ENCODE measurements at places on chromosomes 3 and 15.

DNA sequence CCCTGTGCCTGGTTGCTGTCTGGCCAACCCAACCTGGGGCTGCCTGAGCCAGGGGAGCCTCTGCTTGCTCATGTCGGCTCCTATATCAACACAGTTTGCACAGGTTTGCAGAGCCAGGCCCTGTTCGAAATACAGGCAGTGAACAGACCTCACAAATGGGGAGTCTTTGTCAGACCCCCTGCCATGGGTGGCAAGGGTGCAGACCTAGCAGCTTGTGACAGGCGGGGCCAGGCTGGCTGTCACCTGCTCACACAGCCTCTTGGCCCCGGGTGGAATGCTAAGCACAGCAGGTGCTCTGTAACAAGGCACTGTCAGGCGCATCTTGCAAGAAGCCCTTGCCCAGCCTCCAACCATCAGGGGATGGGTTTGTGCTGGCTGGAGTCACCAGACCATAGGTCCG is 47.3 kb downstream of the BDH1 start:
- peak; percentile 26 for DNase-seq

GRCh38 chr15:31403606-31404005 is 77.0 kb downstream of the KLF13 start:
- DNase-seq: no peak

DNA sequence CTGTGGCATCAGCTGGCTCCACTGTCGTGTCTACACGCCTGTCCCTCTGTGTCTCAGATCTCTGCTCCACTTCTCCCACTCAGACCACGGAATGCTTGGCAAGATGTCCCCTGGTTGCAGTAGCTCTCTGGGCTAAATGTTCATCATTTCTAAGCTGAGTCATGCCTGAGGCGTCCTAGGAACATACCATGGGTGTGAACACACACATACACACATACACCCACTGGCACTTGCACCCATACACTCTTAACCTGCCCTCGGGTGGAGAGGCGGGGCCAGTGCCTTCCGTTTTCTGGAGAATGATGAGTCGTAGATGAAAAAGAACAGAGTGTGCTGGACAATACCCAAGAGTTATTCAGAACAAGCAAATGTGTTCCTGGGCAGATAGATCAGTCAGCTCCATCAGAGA is 72.4 kb downstream of the SENP2 start:
- no peak for DNase-seq

DNA sequence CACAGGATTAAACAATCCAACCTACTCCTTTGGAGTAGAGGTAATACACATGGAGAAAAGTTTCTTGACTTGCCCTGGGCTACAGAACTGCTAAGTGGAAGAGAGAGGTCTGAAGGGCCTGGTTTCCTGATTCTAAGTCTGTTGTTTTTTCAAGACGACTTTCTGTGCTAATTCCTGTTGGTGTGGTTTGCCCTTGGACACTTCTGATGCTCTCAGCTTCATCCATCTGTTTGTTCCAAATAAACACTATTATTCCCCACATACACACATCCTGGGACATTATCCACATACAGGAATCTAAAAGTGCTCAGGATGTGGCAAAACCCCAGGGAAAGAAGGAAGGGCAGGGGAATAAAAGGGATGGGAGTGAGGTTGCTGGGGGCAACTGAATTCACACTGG is 393.5 kb upstream of the TBL1XR1 start:
- DNase-seq: no peak

DNA sequence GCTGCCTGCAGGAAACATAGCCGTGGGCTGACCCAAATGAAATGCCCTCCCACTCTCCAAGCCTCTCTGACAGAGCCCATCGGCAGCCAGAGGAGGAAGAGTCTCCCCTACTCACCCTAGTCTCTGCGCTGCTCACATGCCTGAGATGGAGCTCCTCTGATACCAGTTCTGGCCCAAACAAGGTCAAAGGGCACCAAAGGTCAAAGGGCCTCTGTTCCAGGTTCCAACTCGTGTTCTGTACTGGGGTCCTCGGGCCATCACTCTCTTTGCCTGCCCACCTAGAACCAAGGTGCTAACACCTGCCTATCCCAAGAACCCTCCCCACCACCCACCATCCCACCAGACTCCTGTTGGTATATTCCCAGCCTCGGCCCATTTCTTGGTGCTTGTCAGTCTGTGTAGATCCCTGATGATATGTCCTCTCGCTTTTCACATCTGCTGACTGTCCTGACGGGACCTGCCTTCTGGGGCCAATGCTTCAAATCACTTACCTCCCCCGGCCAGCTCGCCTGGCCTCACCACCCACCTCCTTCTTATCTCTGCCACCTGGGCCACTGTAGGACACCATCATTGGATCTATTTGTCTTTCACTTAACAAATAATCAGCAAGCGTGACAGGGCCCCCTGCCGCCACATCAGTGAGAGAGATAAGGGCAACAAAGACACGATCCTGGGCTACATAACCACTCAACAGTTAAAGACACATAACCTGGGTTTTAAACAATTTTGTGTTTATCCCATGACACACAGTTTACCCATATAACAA is 90.4 kb downstream of the SRGAP3 start:
- DNase-seq: peak; percentile 73

GRCh38 chr3:146476094-146476740 is 6.9 kb upstream of the PLSCR2 start:
- no peak for DNase-seq

DNA sequence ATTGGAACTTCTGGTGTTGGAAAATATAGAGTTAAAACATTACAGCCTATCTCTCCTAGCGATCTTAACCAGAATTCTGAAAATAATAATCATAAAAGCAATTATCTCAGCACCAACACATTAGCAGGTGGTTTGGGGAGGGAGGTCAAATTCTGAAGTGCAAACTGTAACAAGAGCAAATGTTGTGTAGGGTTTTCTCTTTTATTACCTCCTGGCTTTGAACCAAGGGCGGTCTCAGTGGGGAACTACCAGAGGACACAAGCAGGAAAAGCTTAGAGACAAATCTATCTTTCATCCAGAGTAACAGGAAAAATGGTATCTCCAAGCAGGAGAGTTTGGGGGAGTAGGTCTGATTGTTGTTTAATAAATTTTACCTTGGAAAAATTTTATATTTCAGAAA is 5.5 kb upstream of the ARRDC4 start:
- DNase-seq: no peak

DNA sequence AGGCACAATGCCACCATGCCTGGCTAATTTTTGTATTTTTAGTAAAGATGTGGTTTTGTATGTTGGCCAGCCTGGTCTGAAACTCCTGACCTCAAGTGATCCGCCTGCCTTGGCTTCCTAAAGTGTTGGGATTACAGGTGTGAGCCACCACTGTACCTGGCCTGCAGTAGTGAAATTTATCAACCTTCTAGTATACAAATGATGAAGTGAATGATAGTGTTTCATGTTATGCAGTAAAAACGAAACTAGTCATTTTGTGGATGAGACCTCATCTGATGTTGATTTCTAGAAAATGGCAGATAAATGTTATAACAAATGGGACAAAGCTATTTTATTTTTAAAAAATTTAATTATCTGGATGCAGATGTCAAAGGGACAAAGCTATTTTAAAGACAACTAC is 32.9 kb downstream of the NXPE3 start:
- no peak for DNase-seq

DNA sequence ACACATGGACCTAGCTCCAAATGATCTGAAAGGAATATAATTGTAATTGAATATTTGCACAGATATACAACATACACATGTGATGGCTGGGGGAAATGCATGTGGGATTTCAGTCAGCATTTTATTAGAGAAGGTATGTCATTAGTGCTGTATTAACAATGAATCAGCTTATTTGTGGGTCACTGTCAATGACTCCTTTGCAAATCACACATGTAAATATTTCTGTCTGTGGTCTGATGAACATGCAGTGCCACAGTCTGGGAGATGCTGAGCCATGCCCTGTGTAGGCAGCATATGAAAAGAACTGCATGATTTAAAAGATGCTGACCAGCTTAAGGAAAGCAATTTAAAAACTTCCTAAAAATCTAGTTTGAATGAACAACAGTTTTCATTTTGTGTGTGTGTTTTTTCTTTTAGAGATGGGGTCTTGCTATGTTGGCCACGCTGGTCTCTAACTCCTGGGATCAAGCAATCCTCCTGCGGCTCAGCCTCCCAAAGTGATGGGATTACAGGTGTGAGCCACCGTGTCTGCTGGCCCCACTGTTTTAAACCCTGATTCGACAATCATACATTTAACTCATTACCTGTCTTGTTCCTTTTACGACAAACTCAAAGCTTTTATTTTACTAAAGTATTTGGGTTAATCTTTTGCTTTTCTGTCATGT is 803 bp upstream of the B3GNT5 start:
- DNase-seq: no peak

DNA sequence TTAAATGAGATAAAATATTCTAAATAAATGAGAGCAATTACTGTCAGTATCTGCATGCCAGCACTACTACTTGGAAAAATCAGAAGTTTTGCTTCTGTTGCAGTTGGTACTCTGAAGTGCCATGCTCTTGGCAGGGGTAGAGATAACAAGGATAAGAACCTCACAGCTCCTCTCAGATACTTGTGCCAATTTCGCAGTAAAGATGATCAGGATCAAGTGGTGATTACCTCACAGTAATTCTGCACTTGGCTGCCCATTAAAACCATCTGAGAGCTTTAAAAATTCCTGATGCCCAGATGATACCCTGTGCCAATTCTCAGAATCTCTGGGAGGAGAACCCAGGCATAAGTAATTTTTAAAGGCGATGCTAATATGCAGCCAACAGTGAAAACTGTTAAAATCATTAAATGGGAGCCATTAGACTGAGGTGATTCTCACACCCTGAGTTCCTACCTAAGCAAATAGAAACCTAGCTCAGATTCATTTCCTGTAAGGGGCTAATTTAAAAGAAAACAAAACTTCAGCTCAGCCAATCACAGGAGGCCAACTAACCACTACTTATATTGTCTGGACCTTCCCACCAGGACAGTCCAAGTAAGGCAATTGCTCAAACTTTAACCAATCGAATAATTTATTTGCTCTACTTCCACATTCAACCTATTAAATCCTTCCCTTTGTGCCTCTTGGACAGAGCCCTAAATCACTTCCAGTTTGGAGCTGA is 171.2 kb downstream of the KCNMB2 start:
- no peak for DNase-seq

- no peak for DNase-seq
Observed at GRCh38 chr15:36585774-36586173, 6.3 kb downstream of the CDIN1 start.

DNA sequence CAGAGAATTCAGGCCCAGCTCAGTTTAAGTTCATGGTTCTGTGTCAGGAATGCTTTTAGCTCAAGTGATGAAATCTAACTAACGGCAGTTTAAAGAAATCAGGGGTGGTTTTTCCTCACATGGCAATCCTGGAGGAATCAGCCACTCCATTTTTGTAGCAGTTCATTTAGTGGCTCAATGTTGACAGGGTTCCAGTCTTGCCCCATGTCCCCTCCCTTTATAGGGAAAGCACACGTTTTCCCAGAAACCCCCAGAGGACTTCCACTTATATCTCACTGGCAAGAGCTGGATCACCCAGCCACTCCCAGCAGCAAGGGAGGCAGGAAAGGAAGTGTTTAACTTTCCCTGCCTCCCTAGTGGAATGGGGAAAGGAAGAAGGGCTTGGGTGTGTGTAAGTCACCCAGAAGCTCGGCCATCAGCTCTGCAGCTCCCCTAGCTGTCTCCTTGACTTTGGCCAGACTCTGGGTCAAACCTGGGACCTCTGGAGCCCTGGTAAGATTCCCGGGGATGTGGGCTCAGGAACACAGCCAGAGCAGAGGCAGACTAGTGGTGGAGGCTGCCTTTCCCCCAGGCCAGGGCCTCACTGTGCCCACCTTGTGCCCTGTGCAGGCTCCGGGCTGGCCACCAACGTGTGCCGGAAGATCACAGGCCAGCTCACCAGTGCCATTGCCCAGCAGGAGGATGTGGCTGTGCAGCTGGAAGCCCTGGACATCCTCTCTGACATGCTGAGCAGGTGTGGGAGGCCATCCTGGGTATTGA is 11.3 kb downstream of the CAND2 start:
- no peak for DNase-seq

GRCh38 chr3:47634996-47635395 is 56.3 kb upstream of the CSPG5 start:
- DNase-seq: no peak

GRCh38 chr3:53044711-53045517 is 959 bp downstream of the SFMBT1 start:
- peak; percentile 49 for DNase-seq

DNA sequence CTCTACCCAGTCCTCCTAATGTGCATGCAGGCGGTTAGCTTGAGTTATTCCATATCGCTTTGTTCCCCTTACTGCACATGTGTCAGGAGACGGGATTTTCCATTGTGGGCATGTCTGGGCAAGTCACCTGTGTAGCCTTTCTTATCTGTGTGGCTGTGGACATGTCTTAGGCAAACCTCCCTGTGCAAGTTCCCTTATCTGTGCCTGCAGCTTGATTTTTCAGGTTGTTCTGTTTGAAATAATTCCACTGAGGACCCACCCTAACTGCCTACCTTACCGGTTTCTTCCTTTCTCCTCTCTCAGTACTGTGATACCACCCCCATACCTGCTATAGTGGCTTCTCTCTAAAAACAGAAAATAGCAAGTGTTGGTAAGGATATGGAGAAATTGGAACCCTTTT is 113.6 kb downstream of the NEO1 start:
- DNase-seq: no peak

DNA sequence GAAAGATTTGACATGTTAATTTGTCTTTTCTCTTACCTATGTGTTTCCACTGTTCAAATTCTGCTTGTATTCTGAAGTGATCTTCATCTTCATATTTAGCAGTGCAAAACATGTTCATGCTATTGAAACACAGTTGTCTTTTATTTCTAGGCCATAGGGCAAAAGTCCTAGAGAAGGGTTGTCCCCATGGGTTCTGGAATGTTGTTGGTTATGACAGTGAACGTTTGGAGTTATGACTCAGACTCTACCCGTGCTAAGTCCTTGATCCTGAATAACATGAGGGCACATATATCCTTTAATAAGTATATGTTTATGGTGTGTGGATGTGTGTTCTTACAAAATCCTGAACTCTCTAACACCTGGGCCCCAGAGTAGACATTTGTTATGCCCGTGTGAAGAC is 23.0 kb upstream of the ARPP21 start:
- DNase-seq: no peak

DNA sequence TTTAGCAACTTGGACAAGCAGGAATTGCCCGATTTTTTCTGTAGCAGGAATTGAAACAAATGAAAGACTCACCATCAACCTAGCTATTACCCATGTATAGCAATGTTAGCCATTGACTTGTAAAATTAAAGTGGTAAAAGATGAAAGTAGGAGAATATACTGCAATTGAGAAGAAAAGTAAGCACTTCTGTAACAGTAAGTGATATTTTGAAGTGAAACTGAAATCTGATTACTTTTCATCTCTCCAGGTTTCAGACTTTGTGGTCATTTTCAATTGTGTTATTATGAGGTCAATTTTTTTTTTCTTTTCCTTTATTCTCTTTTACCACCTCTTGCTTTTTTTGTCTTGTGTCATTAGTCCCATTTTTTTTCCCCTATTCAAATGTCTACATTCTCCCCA is 1078.2 kb downstream of the ZPLD1 start:
- DNase-seq: no peak

GRCh38 chr15:48537271-48538113 is 108.0 kb downstream of the FBN1 start:
- no peak for DNase-seq

GRCh38 chr3:48543271-48543866 is 13.2 kb downstream of the PFKFB4 start:
- DNase-seq: no peak
